HL-60 (cell line): ENCODE measurements at places on chromosomes 16 and 17.

DNA sequence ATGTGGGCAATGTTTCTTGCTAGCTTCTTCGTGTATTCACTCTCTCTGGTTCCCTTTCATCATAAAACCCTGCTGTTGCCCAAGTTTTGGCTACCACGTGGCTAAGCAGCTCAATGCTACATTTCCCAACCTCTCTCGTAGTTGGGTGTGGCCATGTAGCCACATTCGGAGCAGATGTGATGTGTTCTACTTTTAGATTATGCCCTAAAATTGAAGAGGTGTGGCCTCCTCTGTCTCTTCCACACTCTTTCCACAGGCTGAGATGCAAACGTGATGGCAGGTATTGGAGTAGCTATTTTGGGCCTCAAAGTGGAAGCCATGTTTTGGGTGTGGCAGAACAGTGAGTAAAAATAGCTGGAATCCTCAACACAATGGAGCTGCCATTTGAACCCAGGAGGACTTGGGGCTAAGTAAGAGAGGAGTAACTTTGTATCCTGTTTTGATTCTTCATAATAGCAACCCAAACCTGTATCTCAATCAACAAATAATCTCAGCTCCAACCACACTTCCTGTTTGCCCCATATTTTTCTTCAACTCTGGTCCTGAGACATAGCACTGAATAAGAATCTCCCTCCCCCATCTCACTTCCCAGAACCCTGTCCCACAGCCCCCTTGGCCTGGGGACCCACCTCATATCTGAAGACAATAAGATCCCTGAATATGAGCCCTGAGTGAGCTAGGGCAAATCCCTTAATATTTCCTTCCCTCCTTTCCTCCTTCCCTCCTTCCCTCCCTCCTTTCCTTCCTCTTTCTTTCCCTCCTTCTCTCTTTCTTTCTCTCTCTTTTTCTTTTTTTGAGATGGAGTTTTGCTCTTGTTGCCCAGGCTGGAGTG, 4.0 kb downstream of the NUPR1 start:
- peak; percentile 98 for DNase-seq

DNA sequence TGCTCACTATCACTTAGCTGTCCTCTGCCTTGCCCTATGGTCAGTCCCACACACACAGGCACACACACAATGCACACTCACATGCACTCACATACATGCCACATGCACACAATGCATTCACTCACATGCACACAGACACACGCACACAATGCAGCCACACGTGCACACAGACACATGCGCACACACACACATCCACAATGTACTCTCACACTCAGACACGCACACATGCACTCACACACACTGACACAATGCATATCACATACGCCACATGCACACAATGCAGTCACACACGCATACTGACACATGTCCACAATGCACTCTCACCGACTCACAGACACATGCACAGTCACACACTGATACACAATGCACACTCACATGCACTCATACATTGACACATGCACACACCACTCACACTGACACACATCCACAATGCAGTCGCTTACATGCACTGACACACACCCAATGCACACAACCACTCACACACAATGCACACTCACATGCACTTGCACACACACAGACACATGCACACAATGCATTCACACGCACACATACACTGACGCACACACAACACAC, 99.7 kb downstream of the ENGASE start:
- no peak for DNase-seq

DNA sequence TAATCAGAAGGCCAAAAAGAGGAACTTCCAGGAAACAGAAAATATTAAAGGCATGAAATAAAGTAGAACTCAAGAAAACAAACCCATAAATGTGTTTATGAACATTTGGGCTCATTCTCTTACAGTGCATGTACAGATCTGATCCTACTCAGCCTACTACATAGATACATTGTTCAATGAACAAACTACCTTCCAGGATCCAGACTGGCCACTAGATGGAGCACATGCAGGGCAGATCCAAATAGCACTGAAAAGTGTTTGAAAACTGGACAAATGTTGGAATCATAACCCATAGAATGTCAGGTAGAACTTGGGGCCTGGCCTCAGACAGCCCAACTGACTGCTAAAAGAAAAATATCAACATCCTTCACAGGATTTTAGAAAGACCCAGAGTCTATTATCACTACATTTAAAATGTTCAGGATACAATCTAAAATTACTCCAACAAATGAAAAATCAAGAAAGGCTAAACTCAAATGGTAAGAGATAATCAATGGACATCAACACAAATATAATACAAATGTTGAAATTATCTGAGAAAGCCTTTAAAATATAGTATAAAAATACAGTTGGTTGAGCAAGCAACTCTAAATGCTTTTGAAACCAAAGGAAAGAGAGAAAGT, 122.4 kb upstream of the NUDT7 start:
- DNase-seq: no peak

GRCh38 chr16:74605746-74606520, 981 bp downstream of the GLG1 start:
- peak; percentile 8 for DNase-seq

DNA sequence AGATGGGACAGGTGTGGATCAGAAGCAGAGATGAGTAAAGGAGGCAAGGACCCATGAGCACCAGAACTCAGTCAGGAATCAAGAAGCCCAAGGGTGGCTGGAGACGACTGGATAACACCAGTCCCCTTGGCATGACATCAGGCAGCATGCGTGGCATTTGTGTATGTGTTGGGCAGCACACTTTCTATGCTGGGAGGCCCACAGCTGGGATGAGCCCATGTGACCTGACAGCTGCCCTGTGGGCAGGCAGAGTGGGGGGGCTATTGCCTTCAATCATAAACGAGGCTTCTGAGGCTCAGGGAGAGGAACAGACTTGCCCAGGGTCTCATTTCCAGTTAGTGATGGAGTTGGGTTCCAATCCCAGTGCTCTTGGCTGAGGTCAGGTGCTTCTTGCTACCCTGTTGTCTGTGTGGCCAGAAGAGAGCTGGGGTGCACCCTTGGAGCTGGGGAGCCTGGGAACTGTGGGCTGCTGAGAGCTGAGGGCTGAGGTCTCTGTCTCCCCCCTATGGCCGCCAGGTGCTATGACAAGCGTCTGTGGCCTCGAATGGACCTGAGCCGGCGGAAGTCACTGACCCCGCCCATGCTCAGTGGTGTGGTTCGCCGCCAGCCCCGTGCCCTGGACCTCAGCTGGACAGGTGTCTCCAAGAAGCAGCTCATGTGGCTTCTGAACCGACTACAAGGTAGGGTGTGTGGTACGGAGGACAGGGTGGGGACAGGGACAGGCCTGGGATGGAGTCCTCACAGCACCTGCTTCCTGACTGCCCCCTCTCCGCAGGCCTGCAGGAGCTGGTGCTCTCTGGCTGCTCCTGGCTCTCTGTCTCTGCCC, 7.1 kb upstream of the ORAI3 start:
- peak; percentile 70 for DNase-seq

DNA sequence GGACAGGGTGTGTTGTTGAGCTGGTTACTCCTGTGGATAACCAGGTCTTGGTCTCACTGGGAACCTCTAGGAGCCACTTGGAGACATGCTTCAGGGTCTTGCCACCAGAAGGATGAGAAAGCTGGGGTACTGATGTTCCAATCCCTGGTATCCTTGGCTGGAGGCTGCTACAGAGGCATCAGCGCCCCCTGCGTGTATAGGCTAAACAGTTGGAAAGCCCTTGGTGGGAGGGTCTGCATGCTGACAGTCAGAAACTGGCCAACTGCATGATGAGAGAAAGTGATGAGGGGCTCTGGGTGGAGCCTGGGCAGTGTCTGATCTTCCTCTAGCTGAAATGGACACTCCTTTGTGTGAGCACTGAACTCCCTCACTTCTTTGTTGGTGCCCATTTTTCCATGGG, 536.9 kb downstream of the XYLT1 start:
- DNase-seq: no peak

- no peak for DNase-seq
Observed at GRCh38 chr16:1288813-1289476, 20.5 kb upstream of the UBE2I start.

DNA sequence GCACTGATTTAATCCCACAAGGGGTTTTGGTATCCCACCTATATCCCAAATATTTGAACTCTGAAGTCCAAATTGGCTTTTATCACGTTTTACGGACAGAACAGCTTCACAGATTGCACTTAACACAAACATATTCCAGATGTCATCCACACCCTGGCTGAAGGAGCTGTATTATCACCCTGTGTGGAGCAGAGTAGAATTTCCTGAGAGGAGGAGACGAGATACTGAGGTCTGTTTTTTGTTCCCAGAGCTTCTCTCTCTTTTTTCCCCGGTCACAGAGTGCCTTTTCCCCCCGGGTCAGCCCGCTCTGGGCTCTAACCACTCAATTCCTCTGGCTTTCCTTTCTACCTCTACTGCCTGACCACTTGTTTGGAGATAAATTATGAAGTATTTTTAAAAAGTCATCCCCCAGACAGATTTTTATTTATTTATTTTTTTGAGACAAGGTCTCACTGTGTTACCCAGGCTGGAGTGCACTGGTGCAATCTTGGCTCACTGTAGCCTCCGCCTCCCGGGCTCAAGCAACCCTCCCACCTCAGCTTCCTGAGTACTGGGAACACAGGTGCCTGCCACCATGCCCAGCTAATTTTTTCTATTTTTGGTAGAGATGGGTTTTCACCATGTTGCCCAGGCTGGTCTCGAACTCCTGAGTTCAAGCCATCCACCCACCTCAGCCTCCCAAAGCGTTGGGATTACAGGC, 30.7 kb downstream of the DNAH2 start:
- no peak for DNase-seq

GRCh38 chr16:49410226-49410625, 36.6 kb downstream of the C16orf78 start:
- DNase-seq: no peak

GRCh38 chr16:73965591-73965990, 331.0 kb upstream of the PSMD7 start:
- no peak for DNase-seq

- DNase-seq: no peak
Observed at GRCh38 chr17:82354804-82355308, 4.2 kb upstream of the TEX19 start.

DNA sequence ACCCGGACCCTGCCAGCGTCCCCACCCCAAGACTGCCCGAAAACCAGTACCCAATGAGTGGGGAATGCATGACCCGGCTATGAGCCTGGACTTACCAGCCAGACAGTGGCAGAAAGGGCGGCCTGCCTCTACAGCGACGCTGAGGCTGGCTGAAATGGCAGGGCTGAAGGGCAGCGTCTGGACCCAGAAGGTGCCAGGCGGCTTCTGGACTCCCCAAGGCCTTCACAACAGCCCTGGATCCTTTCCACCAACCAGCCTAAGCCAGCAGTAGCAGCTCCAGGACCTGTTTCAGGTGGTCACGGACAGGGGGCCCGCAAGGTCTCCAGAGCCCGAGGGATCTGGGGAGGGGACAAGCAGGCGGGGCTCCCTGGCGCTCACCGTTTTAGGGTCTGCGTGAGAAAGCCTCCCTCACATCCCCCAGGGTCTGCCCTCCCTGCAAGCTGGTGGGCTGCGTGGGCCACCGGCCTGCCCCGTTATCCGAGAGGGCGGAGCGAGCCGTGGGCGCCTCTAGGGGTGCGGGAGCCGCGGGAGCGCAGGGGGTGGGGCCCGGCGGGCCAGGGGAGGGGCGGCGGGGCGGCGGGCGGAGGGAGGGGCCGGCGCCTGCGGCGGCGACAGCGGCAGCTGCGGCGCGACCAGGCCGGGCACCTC, at the start of gene RIPOR1:
Gene RIPOR1, plus strand, starts transcription at position 608 of the 648 bp plus-strand sequence. CDS start 9,618 bp downstream, outside the sequence.
- no peak for DNase-seq

DNA sequence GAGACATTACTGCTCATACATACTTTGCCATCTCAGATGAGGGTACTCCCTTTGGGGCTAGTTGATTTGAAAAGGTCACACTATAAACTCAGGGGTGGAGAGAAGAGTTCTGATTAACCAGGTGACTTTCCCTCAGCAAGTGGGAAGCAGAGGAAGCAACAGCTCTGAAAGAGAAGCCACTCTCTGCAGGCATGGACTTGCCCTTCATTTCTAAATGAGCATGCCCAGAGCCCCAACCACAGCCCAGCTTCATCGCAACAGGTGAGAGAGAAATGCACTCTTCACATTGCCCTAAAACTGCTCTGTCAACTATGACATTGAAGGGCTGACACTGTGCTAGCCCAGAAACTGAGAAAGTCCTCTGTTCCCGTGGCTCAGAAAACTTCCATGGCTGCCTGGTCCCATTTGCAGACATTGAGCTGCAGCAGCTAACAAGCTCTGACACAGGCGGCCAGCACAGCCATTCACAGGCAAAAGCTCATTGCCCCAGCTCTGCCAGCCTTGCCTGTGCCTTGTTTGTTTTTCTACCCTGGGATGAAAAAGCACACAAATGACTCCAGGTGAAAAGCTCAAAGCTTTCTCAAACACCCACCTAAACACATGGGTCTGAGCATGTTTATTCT, 419.8 kb upstream of the DYNLRB2 start:
- no peak for DNase-seq

GRCh38 chr16:20976576-20976975, 76.0 kb downstream of the LYRM1 start:
- no peak for DNase-seq

GRCh38 chr17:37671028-37671823, 28.0 kb upstream of the DDX52 start:
- no peak for DNase-seq

DNA sequence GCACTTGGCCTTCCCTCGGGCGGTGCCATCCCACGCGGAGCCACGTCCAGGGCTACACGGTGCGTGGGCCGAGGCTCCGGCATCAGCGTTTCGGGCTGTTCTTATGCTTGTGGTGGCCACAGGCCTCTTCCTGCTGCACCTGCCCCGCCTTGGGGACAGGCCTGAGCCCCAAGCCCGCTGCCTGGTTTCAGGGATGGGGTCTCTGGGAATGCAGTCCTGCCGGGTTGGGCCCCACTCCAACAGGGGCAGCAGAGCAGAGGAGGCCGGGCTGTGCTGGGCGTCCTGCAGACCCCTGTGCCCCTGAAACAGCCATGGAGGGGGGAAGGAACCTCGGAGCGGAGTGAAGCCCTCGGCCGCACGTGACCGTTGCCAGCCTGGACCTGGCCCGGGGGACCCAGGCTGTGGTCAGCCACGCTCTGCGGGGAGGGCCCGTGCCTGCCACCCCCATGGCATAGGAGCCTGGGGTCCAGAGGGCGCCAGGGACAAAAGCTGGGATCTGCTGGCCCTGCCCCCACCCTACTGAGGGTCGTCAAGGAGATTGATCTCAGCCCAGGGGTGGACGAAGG, 453 bp upstream of the WFIKKN1 start:
- DNase-seq: no peak

DNA sequence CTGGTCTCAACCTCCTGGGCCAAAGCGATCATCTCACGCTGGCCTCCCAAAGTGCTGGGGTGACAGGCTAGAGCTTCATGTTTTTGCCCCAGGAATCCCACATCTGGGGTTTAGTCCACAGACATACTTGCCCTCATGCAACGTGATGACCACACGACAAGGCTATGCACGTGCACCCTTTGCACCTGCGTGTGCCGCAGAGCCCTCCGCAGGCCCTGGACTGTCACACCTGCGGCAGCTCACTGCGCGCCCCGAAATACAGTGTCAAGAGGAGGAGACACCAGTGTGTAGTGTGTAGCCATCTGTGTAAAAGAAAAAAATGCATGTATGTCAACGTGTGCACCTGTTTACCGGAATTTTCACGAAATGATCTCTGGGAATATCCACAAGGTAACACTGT, 3.5 kb upstream of the MYADML2 start:
- DNase-seq: no peak

GRCh38 chr17:2202996-2203575, 100.5 kb downstream of the SMG6 start:
- no peak for DNase-seq
